GOT3 (cell line): ENCODE measurements at places on chromosomes 11 and 22.

- no peak for DNase-seq
These were observed 90.4 kb upstream of the GNAZ start for GRCh38 chr22:22979954-22980353.

GRCh38 chr11:44750551-44751465 is 24.0 kb downstream of the TSPAN18 start:
- no peak for DNase-seq

GRCh38 chr11:59782080-59782479 is 26.9 kb downstream of the STX3 start:
- no peak for DNase-seq

DNA sequence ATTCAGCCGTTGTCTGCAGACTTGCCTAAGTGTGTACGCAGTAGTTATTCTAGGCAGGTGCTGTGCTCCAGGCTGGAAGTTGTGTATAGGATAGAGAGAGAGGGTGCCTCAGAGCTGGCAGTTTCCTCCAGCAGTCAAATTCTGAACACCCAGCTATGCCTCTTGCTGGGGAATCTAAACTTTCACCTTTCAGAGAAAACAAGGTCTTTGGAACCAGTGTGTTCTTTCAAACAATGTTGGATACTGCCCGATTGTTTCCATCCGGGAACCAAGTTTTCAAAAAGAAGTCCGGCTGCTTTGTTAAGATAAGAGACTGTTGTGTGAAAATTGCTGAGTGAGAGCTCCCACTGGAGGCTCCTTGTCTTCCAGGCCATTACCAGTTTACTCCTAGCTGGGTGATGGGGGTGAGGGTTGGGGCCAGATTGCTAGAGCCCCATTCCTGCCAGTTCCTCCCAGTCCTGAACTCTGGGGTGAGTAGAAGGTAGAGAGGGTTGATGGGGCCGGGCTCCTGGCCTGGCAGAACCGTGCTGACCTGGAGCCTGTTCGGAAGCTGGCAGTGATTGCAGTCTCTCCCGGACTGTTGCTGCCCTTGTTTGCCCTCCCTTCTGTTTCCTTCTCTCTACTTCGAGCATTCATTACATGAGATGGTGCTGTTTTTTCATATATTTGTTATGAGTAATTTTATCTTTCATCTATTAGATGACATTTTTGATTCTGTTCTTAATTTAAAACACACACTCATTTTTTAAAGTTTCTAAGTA is 150.2 kb downstream of the TEAD1 start:
- no peak for DNase-seq

- no peak for DNase-seq
These were observed 7.7 kb downstream of the CREB3L1 start for GRCh38 chr11:46285173-46285572.

DNA sequence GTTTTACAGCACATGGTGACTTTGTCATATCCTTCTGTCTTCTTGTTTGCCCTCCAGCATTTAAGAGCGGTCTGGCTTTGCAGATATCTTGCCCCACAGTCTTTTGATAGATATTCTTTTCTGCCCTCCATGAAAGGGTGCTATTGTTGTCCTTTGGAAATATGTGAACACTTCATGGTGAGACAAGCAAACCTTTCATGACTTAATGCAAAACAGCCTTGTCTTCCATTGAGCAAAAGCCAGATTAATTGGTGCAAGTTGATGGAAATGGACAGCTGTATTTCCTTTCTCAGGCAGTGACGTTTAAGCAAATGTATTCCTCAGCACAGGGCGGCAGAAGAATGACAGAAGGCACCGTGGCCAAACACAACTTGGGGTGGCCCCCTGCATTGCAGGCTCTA is 4.4 kb downstream of the DCPS start:
- no peak for DNase-seq

DNA sequence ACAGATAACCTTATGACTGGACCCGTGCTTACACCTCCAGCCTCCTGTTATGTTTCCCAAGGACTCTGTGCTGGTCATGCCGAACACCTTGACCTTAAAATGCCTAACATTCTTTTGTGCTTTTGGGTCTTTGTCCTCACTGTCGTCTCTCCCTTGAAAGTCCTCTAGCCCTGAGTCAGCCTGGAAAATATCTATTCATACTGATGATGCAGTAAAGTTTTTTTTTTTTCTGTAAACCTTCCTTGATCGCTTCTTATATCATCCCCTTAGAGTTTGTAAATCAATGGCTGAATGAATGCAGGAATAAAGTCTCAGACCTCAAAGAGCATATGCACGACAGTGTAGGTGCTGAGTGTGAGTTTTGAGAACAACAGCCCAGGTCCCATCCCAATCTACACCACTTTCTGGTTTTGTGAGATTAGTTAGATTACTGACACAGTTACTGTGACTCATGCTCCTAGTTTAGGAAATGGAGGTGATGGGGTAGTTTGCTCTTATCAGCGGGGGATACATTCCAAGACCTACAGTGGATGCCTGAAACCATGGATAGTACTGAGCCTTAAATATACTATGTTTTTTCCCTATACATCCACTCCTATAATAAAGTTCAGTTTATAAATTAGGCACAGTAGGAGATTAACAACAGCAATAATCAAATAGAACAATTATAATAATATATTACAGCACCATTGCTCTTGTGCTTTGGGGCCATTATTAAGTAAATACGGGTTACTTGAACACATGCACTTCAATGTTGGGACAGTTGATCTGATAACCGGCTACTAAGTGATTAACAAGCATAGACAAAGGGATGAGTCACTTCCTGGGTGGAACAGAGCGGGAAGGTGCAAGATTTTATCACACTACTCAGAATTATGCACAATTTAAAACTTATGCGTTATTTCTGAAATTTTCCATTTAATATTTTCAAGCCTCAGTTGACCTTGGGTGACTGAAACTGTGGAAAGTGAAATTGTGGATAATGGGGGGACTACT is 8.6 kb downstream of the TCN1 start:
- DNase-seq: no peak

- DNase-seq: no peak
These were observed 47.7 kb downstream of the PDE2A start for GRCh38 chr11:72626414-72626936.
